ENCODE measurements at places on chromosomes 11 and 22.
A peak's percentile ranks its signal among the peaks of the same experiment; 100 is the strongest.

- no peak for DNase-seq
Measured at GRCh38 chr11:65569164-65569972, 909 bp upstream of the ZNRD2 start.

DNA sequence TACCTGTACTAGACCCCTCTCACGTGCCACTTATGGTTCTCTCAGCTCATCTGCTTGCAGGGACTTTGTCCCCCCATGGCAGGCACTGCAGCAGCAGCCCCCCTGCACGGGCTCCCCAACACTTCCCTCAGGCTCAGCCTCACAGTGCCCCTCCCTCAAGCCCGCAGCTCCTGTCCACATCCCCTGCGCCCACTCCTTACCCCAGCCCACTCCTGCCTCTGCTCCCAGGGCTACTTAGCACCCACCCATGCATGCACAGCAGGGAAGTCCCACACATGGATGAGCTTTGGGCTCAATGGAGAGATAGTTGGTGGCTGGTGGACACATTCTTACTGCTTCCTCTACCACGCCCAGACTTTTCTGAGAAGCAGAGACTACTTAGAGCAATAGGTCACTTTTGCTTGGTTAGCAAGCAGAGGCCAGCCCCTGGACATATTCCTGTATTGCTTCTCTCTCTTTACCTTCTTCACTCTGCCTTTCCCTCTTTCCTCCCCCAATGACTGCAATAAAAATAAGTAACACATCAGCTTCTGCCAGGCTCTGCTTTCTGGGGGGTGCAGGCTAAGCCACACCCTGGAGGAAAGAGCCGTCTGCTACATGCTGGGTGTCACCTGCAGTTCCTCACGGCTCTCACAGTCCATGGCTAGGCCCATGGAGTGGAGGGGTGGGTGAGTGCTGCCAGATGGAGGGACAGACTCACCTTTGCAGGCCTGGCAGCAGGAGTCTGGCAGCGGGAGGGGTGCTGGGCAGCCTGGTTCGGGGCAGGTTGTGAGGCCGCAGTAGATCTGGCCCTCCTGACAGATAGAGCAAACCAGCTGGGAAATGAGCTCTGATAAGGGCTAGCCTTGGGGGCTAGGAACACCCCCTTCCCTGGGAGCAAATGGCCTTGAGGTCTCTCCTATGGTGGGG is 23.4 kb downstream of the CHRDL2 start:
- DNase-seq, result no peak

DNA sequence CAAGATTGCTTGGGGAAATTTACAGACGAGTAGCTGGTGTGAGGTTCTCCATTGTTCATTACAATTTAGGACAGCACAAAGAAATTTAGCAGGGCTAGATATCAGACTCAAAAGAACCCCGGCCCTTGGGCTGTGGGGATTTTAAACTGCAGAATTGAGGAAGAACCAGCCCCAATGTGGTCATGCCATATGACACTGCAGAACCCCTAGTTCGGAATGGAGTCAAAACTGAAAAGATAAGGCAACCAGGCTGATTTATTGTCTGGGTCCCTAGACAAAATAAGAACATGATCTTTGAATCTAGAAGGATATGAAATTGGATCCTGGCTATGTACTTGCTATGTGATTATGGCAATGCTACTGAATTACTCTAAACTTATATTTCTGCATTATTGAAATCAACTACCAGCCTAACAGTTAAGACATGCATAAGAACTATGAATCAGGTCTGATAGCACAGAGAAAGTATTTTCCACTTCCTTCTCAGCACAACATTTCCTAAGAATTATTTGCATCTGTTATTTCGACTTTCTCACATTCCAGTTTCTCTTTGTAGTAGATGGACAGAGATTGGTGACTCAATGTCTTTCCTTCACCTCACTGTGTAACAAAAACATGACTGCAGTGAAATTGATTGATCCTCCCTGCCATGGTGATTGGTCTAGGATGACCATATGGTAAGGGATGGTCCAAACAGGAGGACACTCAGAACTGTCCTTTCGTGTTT is 13.2 kb downstream of the MMP3 start:
- no peak for DNase-seq

DNA sequence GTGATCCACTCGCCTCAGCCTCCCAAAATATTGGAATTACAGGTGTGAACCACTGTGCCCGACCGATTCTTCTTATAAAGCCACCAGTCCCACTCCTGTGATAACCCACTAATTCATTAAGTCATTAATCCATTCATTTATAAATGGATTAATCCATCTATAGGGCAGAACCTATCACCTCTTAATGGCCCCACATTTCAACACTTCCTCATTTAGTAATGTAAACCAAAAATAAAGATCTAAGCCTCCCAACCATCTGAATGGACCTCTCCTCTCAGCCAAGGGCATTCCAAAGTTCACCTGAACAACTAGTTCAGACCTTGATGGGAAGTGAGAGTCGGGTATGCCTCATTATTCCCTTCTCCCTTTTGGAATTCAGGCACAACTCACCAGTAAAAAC is 9.9 kb upstream of the MRPL11 start:
- no peak for DNase-seq

- peak; percentile 34 for DNase-seq
Measured at GRCh38 chr11:75492181-75492820, 33.4 kb downstream of the GDPD5 start.

- DNase-seq, result no peak
Measured at GRCh38 chr11:100851147-100851546, 164.1 kb downstream of the ARHGAP42 start.
